NCI-H2029 (cell line): ENCODE measurements at places on chromosomes 13 and 19.

GRCh38 chr13:89315287-89315686, 1644.1 kb downstream of the SLITRK5 start:
- no peak for DNase-seq

DNA sequence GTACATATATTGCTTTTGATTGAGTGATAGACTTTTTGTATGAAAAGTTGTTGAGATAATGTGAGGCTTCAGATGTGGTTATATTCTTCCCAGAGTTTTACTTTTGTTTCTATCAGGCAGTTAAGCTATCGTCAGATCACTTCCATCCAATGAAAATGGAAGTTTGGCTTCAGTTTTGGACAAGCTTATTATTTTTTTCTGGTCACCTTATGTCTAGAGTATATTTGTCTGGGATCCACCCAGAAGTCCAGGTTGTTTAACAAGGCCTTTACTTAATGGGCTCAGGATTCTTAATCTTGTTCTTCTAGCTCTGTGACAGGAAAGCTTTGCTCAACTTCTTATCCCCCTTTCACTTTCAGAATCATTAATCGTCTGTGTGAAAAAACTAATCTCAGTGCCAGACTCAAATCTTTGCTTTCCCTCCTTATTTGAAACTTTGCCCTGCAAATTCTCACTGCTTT, 150.9 kb downstream of the PDS5B start:
- DNase-seq = no peak

GRCh38 chr19:14119644-14120496, 2.3 kb upstream of the PRKACA start:
- no peak for DNase-seq

DNA sequence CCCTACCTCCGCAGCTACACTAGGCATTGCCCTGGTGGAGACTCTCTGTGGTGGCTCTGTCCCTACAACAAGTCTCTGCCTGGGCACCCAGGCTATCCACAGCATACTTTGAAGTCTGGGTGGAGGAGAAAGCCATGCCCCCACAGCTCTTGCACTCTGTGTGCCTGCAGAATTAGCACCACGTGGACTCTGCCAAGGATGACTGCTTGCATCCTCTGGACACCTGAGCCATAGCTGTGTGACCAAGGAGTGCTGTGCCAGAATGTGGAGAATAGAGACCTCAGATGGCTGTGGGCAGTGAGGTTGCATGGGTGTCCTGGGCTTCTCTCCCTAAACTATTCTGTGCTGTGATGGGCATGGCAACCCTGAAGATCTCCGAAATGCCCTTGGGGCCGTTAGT, 21.2 kb upstream of the MCF2L start:
- DNase-seq = no peak
